T-helper 1 cell (primary cell): ENCODE measurements at places on chromosomes 2 and 18.

DNA sequence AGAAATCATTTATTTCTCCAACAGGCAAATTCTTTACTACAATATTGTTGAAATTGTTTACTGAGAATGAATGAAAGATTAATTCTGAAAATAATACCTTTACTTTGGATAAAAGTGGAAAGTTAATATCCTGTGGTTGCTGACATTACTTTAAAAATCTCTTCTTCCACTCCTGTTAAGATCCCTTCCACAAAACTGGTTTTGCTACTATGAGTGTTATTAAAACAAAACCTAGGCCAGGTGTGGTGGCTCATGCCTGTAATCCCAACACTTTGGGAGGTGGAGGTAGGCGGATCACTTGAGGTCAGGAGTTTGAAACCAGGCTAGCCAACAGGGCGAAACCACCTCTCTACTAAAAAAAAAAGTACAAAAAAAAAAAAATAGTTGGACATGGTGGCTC is 123.9 kb upstream of the CCDC150 start:
- no peak for DNase-seq

DNA sequence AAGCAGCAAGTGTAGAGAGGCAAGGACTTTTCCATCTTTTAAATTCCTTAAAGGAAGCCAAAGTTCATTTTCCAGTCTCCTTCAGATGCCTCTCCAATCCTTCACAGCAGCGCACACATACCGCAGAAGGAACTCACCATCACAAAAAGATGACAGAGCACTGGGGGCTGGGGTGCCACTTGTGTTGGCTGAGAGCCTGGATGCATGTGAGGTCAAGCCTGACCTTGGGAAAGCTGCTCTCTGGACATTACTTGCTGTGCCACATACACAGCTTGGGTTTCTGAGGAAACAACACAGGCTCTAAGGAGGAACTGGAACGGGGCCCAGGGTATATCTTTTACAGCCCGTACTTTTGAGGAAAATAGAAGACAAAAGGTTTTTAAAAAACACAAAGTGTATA is 364.3 kb upstream of the MEX3C start:
- no peak for DNase-seq

- no peak for DNase-seq
Measured at GRCh38 chr2:170432823-170433222, 254.9 kb downstream of the MYO3B start.

DNA sequence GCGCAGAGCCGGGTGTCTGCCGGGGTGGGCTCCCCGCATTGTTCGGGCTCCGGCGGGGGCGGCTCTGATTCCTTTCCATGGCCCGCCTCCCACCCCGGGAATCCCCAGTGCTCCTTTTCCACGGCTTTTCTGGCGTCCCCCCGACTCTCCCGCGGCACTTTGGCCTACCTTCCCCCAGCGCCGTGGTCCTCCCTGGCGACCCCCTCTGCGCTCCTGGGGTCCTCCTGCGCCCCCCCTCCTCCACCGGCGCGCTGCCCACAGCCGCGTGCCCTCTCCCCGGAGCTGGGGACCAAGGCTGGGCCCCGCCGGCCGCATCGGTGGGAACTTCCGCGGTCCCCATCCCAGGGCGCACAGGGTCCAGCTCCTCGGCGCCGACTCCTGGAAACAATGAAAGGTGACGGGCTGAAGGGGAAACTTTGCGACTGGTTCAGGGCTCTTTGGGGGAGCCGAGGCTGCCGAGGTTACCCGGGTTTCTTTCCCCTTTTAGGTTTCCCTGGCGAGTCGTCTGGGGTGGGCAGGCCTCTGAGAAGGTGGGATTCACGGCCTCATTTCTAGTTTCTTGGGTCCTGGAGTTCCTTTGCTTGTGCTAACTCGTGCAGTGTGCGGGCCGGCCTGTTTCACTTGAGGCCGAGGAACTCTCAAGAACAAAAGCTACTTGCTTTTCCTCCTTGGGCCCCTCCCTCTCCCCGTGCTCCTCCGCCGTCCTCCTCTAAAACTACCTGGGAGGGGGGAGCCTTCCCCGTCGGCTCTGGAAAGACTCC is 2.2 kb downstream of the TGIF1 start:
- peak; percentile 26 for DNase-seq

DNA sequence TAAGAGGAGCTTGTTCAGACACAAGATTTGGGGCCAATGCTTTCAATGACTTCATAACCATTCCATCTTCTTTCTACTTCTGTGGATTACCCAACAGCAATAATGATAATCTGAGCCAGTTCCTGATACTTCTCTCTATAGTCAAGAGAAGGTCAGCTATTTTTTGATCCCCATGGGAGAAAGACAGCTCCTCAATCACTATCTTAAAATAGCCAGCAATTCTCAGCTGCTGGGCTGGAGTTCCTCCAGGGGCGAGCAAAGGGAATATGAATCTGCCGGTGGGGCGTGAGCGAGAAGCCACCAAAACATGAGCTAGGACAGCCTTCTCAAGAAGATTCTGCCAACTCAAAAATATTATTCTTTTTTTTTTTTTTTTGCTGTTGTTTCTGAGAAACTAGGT is at the start of gene TMEM182:
Gene TMEM182, plus strand, starts transcription at position 269 of the 400 bp plus-strand sequence. CDS start 187 bp downstream, outside the sequence.
- DNase-seq: no peak

DNA sequence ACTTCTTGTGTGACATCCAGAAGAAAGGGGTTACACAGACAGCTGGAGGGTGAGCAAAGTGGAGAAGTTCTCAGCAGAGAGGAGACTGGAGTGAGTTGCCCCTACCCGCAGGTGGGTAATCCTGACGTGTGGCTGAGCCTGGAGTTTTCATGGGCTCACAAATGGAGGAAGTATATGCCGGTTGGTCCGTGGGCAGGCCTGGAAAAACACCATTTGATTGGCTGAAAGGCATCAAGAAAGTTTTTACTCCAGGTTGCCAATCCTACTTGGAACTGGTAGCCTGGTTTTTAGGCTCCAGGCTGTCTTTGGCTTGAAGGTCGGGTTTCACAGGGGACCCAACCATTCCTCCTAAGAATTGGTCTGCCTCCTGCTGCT is 1177.4 kb upstream of the LRRTM1 start:
- no peak for DNase-seq

- DNase-seq: no peak
Measured at GRCh38 chr18:30444544-30444943, 598.0 kb downstream of the DSC3 start.

DNA sequence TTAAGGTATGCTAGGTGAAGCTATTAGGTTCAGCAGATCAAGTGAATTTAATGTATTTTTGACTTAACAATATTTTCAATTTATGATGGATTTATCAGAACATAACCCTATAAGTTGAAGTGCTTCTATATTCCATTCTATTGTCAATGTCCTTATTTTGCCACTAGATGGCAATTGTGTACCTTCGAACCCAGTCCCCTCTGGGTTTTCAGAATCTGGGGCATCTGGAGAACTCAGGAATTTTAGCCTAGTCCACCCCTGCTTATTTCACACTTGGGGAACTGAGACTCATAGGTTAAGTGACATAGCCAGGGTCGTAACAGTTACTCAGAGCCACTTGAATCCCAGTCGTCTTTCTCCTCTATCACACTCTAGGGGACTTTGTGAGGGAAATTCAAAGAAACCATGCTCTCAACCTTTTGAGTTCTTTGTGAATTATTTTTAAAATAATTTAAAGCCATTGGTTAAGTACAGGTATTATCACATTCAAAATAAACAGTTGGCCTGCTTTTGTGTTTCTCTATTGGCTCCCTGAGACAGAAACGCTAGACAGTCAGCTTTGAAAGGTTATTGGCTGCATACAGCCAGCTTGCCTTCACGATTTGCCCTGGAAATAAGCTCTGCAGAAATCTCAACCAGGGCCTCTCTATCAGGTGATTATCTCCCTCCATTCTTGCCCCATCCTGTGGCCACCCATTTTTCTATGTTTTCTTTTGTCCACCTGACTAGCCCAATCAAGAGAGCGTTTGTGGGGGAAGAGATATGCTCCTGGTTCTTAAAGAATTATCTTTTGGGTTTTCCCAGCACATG is 145.0 kb downstream of the TTC27 start:
- no peak for DNase-seq

DNA sequence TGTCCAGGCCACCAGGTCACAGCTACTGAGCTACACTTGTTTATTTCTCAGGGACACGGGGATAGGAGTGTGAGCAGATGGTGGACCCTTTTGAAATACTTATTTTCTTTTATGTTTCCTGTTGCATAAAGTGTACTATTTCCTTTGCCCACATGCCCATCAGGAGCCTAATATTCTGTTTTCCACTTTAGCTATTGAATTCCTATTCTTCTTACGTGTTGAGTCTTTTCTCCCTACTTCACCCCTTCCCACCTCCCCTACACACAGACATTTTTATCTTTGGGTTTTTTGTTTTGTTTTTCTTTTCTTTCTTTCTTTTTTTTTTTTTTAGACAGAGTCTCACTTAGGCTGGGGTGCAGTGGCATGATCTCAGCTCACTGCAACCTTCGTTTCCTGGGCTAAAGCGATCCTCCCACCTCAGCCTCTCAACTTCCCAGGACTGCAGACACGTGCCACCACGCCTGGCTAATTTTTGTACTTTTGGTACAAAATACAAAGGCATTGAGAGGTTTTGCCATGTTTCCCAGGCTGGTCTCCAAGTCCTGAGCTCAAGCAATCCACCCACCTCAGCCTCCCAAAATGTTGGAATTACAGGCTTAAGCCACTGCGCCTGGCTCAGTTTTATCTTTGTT is 5.2 kb upstream of the GPR55 start:
- DNase-seq: no peak
